Dermis microvascular lymphatic vessel endothelial cell (primary cell): ENCODE measurements at places on chromosomes 6 and 20. TPM values are rescaled to one million over a fixed set of nuclear protein-coding genes. Genes with fewer than 3 reads are reported as not detected.

GRCh38 chr6:33914645-33915044 lies 110.8 kb upstream of the MLN start:
- no peak for DNase-seq

GRCh38 chr6:139337001-139337400 lies 37.4 kb downstream of the CITED2 start:
- no peak for DNase-seq

- peak; percentile 41 for DNase-seq
Measured at GRCh38 chr6:135909737-135910387, 58.4 kb downstream of the PDE7B start.

DNA sequence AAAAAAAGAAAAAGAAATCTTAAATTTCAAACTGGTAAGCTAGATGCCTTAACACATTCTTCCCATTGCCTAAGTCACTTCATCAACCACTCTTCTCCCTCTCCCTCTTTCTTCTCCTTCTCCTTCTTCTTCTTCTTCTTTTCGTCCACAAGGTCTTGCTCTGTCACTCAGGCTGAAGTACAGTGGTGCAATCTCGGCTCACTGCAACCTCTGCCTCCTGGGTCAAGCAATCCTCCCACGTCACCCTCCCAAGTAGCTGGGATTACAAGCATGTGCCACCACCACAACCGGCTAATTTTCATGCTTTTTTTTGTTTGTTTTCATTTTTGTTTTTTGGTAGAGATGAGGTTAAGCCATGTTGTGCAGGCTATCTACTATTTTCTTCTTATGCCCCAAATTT lies 60.2 kb downstream of the GPR63 start:
- DNase-seq = no peak

DNA sequence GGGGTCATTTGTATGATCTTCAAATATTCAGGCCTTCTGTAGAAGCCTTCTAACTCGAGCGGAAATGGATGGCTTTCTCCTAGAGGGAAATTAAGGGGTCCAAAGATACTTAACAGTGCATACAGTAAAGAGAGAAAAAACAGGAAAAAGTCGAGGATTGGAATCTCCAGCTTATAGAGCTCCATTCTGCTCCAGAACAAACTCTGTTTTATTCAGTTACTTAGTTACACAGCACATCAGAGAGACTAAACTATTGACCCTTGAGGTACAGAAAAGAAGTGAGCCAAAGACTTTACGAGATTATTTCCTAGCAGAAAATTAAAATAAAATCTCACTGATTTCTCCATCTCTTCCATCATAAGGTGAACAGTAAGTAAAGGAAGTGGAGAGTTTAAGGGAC lies 43.8 kb upstream of the DSE start:
- no peak for DNase-seq

GRCh38 chr20:48669946-48670605 lies 157.7 kb downstream of the PREX1 start:
- DNase-seq = peak; percentile 89

- no peak for DNase-seq
Measured at GRCh38 chr6:43123461-43124314, 47.4 kb upstream of the SRF start.

DNA sequence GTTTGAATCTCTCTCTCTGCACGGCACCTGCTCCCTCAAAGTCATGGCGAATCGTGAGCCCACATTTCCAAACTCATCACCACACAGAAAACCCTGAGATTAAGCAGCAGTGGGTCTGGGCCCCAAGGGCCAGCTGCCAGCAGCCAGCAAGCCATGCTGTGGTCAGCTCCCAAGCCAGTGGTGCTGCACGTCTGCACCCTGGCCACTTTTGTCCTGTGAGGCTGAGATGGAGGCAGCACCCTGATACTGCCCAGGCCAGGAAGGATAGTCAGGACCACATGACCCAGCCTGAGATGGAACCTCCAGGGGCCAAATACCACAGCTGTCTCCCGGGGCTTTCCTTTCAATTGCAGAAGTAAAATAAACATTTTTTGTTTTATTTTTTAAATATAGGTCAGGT lies 93.9 kb downstream of the PRND start:
- DNase-seq = no peak

- no peak for DNase-seq
Measured at GRCh38 chr20:37559312-37560027, 31.8 kb upstream of the BLCAP start.

DNA sequence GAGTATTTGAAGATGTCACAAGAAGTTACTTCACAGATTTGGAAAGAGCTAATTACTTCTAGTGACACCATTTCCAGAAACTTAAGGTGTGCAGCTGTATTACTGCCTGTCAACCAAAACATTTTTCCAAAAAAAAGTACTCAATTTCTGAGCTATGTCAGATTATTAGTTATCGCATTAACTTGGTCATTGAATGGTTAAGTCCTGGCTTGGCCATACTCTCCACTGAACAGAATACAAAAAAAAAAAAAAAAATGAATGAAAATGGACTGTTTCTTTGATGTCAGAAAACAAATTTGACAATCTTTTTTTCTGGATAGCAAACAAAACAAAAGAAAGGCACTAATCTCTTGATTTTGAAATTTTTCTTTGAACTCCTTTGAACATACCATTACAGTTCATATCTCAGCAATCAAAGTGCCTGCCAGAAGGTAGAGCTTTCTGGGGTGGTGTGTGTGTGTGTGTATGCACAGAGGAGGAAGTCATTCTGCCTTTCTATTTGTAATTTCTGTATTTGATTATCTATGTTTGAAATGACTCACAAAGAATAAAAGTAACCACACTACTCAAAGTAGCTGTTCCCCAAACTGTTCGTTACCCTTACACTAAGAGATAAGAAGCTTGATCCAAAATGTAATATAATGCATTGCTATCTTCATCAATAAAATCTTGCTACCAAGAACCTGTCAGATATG lies 210.8 kb upstream of the FUT9 start:
- DNase-seq = no peak

DNA sequence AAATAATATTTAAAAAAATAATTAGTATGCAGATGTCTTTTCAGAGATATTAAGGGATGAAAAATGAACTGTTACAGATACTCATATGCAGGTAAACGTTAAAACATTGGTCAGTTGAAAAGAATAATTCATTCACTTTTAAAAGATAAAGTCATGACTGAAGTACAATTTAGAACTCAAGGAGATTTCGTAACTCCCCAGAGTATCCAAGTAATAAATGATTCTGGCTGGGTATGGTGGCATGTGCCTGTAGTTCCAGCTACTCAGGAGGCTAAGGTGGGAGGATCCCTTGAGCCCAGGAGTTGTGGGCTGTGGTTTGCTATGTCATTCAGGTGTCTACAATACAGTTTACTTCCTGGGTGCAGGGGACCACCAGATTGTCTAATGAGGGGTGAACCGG lies 122.3 kb upstream of the TMEM181 start:
- DNase-seq = no peak

DNA sequence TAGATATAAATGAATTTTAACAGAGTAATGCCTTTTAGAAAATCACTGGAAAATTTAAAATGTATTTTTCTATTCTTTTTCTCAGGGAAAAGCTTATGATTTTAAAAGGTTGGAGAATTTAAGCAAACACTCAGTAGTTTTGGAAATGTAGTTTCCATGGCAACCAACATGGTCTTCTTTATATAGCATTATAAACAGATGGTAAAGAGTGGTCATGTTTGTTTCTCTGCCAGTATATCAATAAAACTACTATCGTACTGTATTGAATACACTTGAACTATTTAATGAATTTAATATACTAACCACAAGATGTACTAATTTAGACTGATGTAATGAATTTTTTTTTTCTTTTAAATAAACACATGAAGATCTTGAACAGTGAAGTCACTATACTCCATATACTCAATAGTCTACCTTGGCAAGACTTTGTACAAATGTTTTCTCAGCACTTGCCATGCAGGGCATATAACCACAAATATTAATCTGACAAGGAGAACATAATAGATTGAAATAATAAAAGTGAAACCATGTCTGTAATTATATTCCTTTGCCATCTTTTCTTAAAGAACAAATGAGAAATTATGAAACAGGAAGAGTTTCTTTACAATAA lies 105.5 kb downstream of the PDSS2 start:
- no peak for DNase-seq

- peak; percentile 79 for DNase-seq
Measured at GRCh38 chr6:32968867-32969684, 682 bp downstream of the BRD2 start.

DNA sequence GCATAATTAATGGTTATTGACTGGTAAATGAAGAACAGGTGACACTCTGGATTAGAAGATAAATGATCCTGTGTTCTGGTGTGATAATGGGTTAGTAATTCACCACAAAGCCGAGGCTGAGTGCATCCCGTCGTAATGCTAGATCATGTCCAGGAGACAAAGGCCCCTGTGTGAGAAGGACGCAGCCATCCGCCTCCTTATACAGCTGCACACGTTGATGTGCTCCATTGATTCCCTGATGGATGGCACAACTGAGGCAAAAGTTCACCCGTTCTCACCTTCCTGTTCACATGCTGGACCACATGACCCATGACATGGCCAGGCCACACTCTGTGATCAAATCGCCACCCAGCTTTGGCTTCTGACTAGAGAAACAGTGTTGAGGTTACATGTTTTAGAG lies 136.1 kb downstream of the FOXC1 start:
- no peak for DNase-seq

DNA sequence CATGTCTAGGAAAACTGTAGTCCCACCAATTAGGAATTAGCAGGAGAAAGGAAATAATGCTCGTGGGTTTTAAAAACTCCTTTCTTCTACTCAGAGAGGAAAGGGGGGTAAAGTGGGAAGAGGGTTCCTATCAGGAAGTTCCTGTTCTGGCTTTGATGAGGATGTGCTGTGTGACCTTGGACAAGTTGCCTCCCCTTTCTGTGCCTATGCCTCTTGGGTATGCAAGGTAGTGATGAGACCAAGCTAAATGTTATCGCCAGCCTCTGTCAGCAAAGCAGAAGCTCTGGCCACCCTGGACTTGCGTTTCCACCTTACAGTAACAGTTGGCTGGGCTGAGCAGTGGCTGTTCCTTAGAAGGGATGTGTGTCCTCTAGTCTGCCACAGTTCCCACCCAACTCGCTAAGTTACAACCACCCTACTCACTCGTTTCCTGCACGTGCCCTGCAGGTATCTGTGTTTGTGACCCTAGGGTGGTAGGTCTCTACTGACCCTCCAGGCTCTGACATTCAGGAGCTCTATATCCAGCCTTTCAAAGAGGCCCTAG lies 110.0 kb downstream of the PREX1 start:
- no peak for DNase-seq

GRCh38 chr6:42093582-42094329 lies 43.4 kb downstream of the TAF8 start:
- DNase-seq = no peak

DNA sequence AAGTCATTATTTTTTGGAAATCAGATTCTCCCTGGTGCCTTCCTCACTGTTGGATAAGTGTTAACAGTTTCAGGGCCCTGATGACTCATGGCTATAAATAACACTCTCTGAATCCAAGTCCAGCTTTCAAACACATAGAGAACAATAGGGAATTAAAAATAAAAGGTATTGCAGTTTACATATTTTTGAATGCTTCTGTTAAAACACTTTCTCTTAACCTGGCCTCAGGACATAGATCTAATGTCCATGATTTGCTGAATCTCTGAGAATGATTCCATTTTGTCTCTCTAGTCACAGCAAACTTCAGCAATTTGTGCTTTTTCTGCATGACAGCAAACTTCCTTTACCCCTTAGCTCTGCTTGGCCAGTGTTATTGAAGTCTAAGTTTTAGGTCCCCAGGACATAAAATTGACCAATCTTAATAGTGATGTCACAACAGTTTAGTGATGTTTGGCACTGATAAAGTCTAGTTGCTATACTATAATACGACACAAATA lies 1192.4 kb upstream of the CITED2 start:
- peak; percentile 48 for DNase-seq

GRCh38 chr20:20353576-20353975 lies 14.3 kb upstream of the INSM1 start:
- no peak for DNase-seq

DNA sequence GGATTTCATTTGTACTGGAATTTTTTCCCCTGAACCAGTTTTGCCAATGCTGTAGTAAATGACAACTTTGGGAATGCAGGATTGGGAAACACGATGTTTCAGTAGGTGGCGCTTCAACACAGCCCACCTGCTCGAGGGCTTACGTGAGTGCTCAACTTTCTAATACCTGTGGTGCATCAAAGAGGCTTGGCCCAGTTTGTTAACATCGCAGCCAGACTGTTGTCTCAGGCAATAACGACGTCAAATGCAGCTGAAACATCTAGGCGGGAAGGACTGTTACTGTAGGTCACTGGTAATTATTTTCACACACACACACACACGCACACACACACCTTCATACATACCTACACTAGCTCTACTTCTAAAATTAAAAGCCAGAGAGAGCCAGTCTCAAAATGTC lies 815.5 kb upstream of the SLC35B3 start:
- DNase-seq = peak; percentile 47

DNA sequence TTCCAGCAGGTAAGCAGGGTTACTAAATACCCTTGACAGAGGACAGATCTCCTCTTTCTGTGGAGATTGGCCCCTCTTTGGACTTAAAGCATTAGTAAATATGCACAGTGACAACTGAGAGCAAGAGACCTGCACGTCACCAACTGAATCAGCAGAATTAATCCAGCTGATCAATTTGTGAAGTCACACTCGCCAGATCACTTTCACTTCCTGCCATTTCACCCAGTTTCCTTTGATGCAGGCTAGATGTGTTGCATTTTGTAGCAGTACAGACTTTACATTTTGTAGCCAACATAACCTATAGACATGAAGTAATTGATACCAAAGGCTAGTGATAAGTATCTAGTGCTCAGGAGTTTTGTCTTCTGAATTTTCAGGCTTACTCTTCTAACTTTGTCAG lies 11.9 kb downstream of the SYNE1 start:
- DNase-seq = no peak

GRCh38 chr6:33324125-33324524 lies 6.6 kb upstream of the ZBTB22 start:
- DNase-seq = no peak

Gene LHFPL5
- total RNA-seq = not detected in 2 replicates

Gene TREM2
- not detected in 2 replicates for total RNA-seq

Gene TRDN
- not detected in 2 replicates for total RNA-seq

Gene IMPG1
- not detected in 2 replicates for total RNA-seq

Gene SYNDIG1
- not detected in 2 replicates for total RNA-seq

Gene LINC00237
- under 0.01 TPM in 1 of 2 replicates, not detected in the other for total RNA-seq

Gene VWA7
- under 0.01 and 0.13 TPM in 2 replicates for total RNA-seq

Gene TPX2
- total RNA-seq = 12.9 and 28.5 TPM in 2 replicates

Gene LRRN4
- total RNA-seq = not detected in 2 replicates

Gene BHLHE23
- total RNA-seq = not detected in 2 replicates

Gene TRIM15
- not detected in 2 replicates for total RNA-seq

Gene SLPI
- total RNA-seq = 0.39 and 1.4 TPM in 2 replicates

Gene MUC22
- not detected in 2 replicates for total RNA-seq

Gene ENPP1
- total RNA-seq = 0.13 and 0.25 TPM in 2 replicates

Gene ITPA
- total RNA-seq = 42.4 and 43.0 TPM in 2 replicates

Gene RIMS4
- not detected in 2 replicates for total RNA-seq

Gene TMEM200A
- total RNA-seq = under 0.01 TPM in 2 replicates

Gene FERMT1
- total RNA-seq = 0.13 and 0.39 TPM in 2 replicates

Gene KIF13A
- 22.5 and 29.8 TPM in 2 replicates for total RNA-seq

Gene HAO1
- total RNA-seq = not detected in 2 replicates
